HuH-7 (cell line): ENCODE measurements at places on chromosomes 4 and X.

GRCh38 chrX:39591099-39591498 is 506.7 kb downstream of the BCOR start:
- DNase-seq, result no peak

- DNase-seq, result no peak
Measured at GRCh38 chr4:156374069-156374468, 420.4 kb upstream of the CTSO start.

GRCh38 chrX:112233164-112233563 is 150.6 kb upstream of the TRPC5 start:
- DNase-seq, result no peak

DNA sequence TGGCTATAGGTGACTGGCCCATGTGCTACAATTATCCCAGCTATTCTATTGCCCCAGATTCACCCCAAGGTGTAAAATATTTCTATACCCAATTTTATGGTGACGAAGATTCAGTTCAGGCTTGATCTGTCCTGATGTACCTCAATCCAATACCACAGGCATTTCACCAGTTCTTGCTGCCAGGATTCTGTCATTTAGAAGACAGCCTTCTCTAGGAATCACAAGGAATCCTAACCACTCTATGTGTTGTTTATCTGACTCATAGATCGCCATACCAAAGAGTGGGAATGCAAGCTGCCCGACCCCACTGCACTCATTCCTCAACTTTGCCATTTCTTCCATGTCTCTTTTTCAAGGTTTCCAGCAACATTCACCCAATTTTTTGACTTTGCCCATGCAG is 355.0 kb upstream of the EMCN start:
- no peak for DNase-seq

DNA sequence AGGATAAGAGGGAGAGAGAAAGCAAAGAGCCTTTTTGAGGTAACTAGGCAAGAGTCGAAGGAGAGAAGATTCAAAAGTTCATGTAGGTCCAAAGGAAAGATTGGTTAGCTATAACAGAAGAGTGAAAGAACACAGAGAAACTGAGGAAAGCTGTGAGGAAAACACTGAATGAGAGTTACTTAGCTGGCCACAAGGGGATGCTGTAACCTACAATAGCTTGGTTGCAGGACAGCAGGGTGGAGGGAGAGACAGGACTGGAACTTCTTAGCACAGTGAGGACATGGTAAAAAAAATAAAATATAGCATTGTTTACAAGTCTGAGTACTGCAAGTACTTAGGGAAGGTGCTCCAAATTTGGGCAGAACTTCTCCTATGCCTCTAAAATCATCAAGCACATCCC is 48.3 kb downstream of the RAI2 start:
- DNase-seq, result peak; percentile 8

GRCh38 chr4:119057417-119057816 is 78.2 kb upstream of the MYOZ2 start:
- DNase-seq, result no peak

GRCh38 chr4:72666910-72667309 is 97.9 kb upstream of the ADAMTS3 start:
- no peak for DNase-seq

DNA sequence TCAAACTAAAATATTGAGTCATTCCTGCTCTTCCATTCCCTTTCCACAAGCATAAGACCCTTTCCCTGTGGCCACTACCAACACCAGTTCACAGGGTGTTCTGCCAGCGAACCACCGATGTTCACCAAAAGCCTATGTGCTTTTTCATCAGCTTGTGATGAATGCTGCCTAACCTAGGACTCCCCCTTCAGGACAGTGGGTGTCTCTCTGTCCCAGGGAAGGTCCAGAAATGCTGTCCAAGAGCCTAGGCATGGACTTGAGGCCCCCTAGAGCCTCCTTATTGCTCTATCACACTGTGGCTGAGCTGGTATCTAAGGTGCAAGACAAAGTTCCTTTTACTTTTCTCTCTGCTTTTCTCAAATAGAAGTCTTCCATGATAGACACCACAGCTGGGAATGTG is 1015.6 kb downstream of the PCDH19 start:
- DNase-seq, result no peak

DNA sequence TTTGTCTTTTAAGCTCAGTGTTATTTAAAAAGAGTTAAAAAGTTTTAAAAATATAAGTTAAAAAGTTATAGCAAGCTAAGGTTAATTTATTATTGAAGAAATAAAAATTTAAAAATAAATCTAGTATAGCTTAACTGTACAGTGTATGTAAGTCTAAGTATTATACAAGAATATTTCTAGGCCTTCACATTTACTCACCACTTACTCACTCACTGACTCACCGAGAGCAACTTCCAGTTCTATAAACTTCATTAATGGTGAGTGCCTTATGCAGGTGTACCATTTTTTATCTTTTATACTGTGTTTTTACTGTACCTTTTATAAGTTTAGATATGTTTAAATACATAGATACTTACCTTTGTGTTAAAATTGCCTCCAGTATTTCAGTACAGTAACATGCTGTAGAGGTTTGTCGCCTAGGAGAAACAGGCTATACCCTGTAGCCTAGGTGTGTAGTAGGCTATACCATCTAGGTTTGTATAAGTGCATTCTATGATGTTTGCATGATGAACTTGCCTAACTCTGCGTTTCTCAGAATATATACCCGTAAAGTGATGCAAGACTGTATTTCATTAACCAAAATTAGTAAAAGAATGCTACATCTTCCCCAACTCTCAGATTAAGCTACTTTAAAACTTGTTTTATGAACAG is 202.9 kb downstream of the CFAP299 start:
- DNase-seq, result no peak
